Muscle of back (tissue), 13 donors: ENCODE measurements at places on chromosomes 5 and 9. TPM values are rescaled to one million over a fixed set of nuclear protein-coding genes. Genes with fewer than 3 reads are reported as not detected.
A peak's percentile ranks its signal among the peaks of the same experiment; 100 is the strongest.

Gene CHSY3
- 6.3 TPM for polyA plus RNA-seq

GRCh38 chr9:89398621-89399020 is 80.3 kb downstream of the SECISBP2 start:
- no peak for DNase-seq

DNA sequence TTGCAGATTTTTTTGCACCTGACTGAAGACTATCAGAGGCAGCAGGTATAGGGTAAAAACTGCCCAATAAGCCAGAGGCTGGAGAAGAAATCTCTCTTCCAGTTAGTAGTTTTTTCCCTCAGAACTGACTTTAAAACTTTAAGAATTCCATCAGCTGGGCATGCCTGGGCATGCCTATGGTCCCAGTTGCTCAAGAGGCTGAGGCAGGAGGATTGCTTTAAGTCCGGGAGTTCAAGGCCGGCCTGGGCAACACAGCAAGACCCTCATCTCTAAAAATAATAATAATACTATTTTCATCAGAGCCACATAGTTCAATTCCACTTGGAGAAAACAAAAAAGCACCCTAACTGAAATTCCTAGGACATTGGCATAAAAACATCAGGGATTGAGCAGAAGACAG is 30.3 kb downstream of the SUSD1 start:
- DNase-seq = no peak

Gene GRIN1
- polyA plus RNA-seq = not detected

- DNase-seq = no peak
Observed at GRCh38 chr5:77877516-77878355, 101.6 kb upstream of the TBCA start.

DNA sequence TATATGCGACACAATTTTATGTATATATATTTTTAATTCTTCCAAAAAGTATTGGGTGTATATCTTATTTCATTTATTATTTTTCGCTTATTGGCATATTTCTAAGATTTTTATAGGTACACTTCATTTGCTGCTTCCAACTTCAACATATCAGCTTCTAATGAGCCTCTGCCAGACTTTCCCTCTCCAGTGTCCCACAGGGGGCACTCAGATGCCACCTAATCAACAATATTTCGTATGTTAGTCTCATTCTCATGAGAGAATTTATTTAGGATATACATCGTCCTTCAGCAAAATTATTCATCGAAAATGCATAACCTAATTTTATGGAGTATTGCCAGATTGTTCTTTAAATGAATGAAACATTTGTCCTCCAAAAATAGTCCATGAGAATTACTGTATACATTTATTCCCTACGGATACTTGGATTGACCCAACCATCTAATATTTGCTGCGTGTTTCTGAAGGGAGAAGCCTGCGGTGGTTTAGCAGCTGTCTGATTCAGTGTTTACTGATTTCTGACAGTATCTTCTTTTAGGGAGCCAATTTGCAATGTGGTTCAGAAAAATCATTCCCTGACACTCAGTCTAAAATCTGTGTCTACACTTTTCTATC is 100.6 kb upstream of the SELENOP start:
- no peak for DNase-seq

GRCh38 chr5:147044572-147045273 is 166.2 kb upstream of the PPP2R2B start:
- no peak for DNase-seq

DNA sequence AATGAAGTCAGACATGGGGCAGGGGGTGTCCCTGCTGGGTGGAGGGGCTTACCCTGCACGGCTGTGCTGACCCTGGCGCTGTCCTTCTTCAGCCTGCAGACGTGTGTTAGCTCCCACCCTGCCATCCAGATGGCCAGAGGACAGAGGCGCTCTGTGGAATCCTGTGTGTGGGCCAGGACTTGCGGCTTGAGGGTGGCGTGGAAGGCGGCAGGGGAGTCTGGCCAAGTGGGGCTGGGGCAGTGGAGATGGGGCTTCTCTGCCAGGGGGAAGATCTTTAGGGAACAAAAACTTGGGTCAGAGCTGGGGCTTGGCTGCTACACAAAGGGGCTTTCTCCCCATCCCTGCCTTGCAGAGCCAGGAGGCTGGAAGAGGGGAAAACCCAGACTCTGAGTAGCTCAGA is 46.5 kb upstream of the SYNPO start:
- DNase-seq = no peak

GRCh38 chr5:135356522-135357318 is 42.3 kb downstream of the MACROH2A1 start:
- DNase-seq = no peak

DNA sequence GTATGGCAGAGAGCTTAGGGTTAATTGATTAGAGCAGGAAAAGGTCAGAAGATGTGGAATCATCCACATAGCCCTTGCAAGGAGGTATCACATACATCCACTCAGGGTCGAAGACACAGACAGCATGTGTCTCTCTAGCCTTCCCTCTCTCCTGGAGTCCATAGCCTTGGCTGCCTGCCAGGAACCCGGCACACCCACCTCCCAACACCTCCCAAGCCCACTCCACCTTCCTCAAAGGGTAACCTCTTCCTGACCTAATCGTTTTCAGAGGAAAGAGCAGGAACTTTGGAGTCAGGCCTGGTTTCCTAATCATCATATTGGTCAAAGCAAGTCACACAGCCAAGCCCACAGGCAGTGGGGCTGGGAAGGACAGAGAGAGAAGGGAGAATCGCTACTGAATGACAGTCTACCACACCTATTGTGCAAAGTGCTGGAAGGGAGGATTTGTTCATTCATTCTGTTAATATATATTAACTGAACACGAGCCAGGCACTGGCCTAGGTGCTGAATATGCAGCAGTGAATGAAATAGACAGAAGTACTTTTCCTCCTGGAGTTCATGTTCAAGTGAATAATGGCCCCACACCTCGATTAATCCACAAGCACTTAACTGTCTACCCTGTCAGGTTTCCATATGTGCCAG is 107.8 kb downstream of the KCNIP1 start:
- DNase-seq = peak; percentile 22

GRCh38 chr5:131171276-131171810 is 599 bp downstream of the LYRM7 start:
- no peak for DNase-seq

DNA sequence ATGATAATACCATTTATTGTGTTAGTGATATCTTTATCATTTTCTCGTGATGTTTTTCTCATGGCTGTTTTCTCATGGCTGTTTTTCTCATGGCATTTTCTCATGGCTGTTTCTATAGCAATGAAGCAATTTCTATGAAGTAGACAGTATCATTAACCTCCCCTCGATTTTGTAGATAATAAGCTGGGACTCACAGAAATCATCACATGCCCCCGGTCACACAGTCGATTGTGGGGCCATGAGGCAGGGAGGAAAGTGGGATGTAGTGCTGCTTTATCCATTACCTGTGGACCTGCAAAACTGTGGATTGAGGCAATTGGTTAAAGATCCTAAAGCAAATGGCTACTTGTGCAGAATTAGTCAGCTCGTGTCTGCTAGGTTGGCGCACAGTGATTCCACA is 47.3 kb downstream of the TGFBI start:
- DNase-seq = no peak

- peak; percentile 18 for DNase-seq
Observed at GRCh38 chr9:93682155-93682968, 106.0 kb downstream of the PHF2 start.

- peak; percentile 4 for DNase-seq
Observed at GRCh38 chr5:130708754-130709153, 456.3 kb downstream of the HINT1 start.

DNA sequence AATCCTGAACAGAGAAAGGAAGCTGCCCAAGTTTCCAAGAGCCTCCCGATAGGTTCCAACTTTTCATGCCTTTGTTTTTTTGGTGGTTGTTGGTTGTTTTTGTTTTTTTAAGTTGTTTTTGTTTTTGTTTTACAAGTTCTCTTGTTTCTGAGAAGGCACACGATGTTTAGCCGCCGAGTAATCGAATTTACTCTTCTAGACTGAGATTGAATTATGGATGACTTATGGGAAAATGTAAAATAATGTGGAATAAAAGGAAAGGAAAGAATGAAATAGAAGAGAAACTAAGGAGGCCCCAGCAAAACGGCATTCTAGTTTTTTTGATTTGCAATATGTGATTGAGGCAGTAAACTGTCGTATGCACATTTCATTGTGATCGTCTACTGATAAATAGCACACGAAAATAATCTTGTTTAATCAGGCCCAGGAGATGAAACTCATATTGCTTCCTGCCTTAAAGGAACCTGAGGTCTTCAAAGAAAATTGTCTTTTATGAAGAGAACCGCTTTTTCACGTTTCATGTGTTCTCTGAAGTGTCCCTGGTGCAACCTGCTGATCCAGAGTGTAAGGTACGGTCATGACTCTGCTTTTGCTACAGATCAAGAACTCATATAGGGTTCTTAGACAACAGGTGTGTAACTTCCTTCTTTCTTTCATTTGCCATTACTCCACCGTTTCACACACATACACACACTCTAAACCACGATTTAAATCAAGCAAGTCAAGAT is 1.3 kb upstream of the GNAQ start:
- DNase-seq = no peak

DNA sequence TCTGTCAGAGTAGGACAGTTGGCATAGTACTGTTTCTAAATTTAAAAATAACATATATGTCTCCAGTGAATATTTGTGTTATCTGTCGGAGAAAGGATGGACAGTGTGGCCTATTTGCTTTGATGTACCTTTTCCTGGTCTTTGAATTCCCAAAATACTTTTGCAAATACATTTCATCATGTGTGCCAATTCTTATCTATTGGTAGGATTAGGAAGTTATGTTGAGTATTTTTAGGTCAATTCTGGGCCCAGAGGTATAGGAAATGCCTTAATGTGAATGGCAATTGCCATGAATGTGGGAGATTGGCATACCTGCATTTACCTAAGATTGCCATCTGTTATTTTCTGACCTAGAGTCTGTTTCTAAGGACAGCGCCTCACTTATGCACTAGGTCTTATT is 5.8 kb downstream of the FOCAD start:
- no peak for DNase-seq
